Subcutaneous adipose tissue (tissue), 4 donors: ENCODE measurements at places on chromosomes 5 and 9. TPM values are rescaled to one million over a fixed set of nuclear protein-coding genes. Genes with fewer than 3 reads are reported as not detected.

Gene MRPL36
- 44.9 TPM for total RNA-seq

Gene HACD4
- 1.3 TPM for total RNA-seq

Gene NEUROG1
- total RNA-seq = not detected

Gene ST8SIA4
- 20.1 TPM for total RNA-seq
